ENCODE measurements at places on chromosomes 13 and 19.

GRCh38 chr19:35727053-35727955 lies 9.5 kb downstream of the KMT2B start:
- DNase-seq = no peak

GRCh38 chr19:1810439-1811160 lies 1.5 kb downstream of the ATP8B3 start:
- DNase-seq = no peak

DNA sequence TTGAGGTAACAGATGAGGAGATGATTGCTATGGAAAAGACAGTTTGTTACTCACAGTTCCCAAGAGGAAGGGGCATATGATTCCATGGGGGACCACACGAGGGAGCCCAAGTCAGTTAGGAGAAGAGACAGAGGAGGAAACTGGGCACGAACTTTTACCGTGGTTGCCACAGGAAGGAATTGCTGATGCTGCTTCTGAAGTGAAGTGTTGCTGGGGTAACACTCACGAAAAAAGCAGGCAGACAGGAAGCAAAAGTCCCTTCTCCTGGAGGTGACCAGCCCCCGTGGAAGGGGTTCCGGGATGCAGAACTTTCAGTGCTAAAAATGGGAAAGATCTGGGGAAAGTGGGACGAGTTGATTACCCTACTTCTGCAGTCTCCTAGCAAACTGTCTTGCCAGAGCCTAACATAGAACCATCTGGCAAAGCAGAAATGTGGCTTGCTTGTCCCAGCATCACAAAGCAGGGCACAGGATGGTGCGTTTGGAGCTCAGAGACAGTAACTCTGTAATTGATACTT lies 35.4 kb upstream of the MAP3K10 start:
- no peak for DNase-seq

GRCh38 chr19:21147540-21147939 lies 5.7 kb downstream of the ZNF431 start:
- DNase-seq = no peak

- no peak for DNase-seq
Observed at GRCh38 chr19:573519-573825, 1.1 kb downstream of the BSG start.

DNA sequence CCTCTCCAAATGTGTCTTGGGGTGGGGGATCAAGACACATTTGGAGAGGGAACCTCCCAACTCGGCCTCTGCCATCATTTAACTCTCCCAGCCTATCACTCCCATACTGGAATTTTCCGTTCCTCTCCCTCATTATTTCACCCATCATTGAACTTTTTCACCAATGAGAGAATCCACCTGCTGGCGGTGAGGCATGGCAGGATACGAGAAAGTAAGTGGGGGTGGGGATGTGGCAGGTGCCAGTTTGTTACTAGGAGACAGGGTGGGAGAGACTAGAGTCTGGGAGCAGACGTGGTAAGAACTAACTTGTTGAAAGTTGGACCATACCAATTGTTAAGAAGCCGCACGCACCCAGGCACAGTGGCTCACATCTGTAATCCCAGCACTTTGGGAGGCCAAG lies 6.9 kb downstream of the GIPR start:
- no peak for DNase-seq

DNA sequence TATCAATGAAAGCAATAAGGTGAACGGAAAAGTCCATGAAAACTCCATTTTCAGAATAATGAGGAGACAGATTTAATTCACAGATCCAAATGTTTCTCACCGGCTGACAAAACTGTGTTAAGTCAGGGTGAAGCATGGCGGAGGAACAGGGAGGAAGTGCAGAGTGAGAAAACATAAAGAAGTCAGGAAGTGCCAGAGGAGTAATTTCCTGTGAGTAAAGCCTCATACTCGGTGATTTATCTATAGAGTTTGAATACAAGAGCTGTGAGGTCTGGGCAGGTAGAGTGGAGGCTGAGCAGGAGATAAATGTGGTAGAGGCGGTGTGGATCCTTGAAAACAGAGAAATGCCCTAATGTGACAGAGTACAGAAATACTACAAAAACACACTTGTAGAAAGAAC lies 11.4 kb downstream of the CARD8 start:
- no peak for DNase-seq
